ENCODE measurements at places on chromosomes 3 and 15.

DNA sequence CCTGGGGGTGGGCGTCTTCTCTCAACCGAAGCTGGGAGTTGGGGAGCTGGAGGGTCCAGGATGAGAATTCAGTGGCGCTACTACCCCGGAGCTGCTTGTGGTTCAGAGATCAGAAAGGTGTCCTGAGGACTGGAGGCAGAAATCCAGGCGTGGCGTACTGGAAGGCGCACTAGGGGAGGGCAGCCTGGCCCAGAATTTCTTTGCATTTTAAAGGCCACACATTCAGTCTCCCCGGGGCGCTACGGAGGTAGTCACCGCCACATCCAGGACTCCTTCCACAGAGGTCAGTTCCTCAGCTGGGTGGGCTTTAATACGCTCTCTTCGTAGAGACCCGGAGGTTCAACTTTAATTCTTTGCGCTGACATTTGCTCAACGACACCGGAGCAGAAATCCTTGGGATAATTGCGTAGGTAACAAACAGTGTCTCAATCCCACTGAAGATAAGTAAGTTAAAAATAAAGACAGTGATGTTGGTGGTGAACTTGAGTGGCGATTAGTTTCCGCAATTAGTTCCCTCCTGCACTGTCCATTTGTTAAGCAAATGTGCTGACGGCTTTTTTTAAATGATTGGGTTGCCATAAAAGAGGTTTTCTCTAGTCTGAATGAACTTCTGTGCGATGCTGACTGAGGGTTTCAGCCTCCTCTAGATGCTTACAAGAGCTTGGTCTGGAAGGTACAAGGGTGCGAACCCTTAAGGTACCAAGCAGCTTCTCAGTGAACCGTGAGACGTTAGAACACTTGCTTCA is 535 bp downstream of the MCTP2 start:
- no peak for DNase-seq

DNA sequence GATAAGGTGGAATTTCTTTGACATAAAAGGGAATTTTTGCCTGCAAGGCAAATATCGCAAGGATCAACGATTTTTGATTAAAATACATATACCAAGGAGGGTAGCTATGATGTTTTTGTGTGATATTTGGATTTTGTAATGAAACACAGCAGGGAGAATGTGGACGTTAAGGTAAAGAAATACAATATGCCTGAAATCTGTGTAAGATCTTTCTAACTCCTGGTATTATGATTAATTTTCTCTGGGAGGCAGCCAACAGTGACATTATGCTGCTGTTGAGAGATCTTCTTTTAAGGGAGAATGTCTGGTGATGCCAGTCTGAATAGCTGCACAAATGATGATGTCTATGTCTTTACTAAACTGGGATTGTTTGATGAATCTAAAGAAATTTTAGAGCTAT is 972.2 kb downstream of the SQOR start:
- DNase-seq = no peak

- no peak for DNase-seq
Measured at GRCh38 chr3:167918686-167919085, 177.0 kb downstream of the GOLIM4 start.

- DNase-seq = no peak
Measured at GRCh38 chr15:22258398-22259150, 178.2 kb downstream of the OR4M2 start.

DNA sequence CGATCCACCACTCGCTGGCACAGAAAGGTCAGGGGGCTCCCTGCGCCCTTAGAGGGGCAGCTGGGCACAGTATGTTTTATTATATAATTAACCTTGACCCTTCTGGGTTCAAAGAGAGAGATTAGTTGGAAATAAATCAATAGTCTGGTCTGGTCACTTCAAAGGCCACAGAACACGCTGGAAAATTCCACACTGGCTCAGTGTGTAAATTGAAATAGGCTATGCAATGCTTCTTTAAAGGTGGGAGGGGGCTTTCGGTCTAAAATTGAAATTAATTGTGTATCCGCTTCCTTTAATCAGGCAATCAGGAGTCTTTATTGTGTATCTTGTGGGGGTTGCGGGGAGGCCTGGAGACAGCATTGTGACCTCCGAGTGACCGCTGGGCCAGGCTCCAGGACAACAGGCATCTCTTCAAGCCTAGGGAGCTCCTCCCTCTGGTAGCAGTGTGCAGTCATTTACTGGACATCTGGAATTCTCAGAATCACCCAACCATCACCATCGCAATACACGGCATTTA is 8.0 kb downstream of the RNU5B-1 start:
- DNase-seq = peak; percentile 86

DNA sequence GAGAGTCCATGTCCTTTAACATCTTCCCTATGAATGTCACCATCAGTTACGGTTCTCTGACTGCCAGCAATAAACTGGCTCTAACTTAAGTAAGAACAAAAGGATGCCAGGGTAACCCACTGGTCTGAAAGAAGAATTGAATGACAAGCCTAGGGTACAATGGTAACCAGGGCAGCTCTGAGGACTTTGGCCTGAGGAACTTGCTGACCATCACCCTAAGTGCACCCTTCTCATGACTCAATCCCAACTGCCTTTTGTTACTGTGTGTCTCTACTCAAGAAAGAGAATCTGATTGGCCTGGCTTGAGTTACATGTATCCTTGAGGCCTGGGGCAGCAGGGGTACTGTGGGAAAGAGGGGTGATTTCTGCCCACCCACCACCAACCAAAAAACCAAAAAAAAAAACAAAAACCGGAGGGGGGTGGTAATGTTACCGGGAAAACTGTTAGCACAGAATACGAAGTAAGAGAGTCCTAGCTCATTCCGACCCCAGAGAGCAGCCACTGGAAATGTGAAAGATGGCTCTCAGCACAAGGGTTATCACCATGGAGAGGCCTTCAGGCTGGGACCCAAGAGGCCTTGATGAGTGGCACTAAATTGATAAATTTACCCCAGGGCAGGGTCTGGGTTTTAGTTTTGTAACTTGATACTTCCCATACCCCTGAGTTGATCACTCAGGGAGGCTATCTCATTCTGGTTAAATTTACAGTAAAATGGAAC is 9.3 kb upstream of the SLC28A1 start:
- DNase-seq = peak; percentile 47

GRCh38 chr3:133096900-133097613 is 58.9 kb downstream of the TMEM108 start:
- no peak for DNase-seq

Data from pons (tissue), 1 donor.